ENCODE measurements at places on chromosomes 5 and 9.

DNA sequence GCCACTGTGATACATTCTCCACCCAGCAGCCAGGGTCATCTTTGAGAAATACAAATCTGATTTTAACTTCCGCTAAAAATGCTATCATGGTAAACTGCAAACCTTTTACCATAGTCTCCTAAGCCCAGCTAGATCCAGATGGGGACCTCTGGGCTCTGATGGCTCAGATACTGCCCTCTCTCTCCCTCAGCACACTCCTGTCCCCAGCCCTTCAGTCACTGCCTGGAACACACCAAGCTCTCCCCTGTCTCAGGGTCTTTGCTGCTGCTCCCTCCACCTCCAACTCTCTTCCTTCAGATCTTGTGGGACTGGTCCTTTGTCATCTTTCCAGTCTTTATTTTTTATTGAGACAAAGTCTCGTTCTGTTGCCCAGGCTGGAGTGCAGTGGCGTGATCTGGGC lies 65.1 kb downstream of the SPRY4 start:
- DNase-seq, result no peak

DNA sequence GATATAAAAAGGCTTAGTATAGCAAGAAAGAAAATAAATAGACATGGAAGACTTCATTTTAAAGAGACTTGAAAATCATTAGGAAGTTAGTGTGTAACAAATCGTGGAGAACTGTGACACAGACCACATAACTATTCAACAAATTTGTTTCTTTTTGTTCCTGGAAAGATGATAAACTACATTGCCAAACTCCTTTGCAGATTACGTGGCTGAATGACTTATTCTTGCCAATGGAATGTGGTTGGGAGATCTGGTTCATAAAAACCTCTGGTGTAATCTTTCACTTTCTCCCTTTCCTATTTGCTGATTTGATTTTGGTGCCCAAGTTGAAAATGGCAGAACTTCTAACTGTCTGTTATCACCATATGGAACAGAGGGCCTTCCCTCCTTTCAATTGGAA lies 328.9 kb upstream of the MEF2C start:
- no peak for DNase-seq

GRCh38 chr9:33458444-33458843 lies 11.1 kb upstream of the AQP3 start:
- DNase-seq, result no peak

DNA sequence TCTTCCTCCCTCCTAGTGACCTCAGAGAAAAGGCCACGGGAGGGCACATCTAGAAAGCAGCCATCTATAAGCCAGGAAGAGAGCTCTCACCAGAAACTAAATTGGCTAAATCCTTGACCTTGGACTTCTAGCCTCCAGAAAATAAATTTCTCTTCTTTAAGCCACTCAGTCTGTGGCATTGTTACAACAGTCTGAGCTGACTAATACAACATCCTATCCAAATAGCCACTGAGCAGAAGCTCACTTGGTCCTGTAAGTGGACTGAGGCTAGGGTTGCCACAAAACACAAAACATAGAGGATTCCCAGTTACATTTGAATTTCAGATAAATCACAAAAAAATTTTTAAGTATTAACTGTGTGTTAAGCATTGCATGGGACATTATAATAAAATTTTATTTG lies 383.4 kb downstream of the MLLT3 start:
- DNase-seq, result no peak

DNA sequence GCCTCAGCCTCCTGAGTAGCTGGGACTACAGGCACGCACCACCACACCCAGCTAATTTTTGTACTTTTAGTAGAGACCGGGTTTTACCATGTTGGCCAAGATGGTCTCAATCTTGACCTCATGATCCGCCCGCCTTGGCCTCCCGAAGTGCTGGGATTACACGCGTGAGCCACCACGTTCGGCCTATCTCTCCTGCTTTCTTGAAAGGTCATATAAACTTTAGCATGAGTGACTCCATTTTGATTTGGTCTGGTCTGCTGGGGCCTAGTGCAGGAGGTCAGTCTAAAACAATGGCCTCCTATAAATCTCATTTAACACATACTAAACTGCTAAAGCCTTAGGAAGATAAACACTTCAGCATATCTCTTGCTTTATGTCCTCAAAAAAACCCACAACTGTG lies 50.6 kb upstream of the GLDC start:
- no peak for DNase-seq

- no peak for DNase-seq
Measured at GRCh38 chr5:127316011-127316410, 25.4 kb downstream of the MEGF10 start.

DNA sequence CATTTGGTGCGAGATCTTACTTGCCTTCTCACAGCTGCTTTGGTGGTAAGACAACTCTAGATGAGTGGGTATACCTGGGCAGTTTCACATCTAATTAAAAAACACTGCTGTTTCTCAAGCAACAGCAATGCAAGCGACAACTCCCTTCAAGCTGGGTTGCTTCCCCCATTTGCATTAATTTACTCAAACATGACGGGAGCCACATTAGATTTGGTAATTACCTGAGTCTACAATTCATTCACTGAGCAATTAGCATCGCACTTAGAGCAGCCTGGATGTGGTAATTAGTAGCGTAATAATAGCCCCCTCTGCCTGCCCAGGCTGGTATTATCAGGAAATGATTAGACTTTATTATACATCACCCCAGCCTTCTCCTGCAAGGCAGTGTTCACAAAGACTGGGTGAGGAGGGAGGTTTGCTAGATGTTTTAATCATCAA lies 73.4 kb downstream of the FBXO38 start:
- DNase-seq, result peak; percentile 48

GRCh38 chr9:115980976-115981375 lies 172.6 kb upstream of the PAPPA start:
- no peak for DNase-seq

- no peak for DNase-seq
Measured at GRCh38 chr5:75608870-75609269, 2.4 kb upstream of the ANKDD1B start.

Measured in brain (organoid and tissue), 16 donors.